Activated naive CD4-positive, alpha-beta T cell (primary cell): ENCODE measurements at places on chromosomes 2 and 18.

DNA sequence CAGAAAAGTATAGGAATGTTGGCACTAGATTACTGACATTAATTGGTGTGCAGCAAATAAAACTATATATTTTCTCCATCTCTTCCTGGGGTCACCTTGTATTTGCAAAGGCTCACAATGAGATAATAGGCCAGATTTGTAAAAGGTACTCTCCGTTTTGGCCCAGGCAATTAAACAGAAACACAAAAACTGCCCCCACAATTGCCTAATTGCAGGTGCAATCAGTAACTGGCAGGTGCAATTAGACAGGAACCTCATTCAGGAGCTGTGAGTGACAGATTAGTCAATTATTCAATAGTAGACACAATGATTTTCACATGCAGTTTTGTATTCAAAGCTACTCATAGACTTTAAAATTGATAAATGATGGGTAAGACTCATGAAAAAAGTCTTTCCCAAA lies 451.4 kb upstream of the ID2 start:
- no peak for DNase-seq

DNA sequence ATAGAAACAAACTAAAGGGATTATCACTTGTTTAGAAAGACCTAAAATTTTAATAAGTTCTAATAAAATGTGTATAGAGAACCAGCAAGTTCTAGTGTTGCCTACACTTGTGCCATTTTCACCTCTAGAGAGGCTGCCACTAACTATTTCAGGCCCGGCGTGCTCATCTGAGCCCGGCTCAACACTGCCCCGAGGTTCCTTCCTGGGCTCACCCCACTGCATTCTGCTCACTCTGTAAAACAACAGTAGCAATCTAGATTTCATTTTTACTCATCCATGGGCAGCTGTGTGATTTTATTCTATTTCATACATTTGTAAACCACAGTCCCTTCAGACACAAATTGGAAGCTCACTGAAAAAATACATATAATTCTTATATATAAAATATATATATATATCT lies 253.2 kb downstream of the L3MBTL4 start:
- DNase-seq, result no peak

- DNase-seq, result no peak
Measured at GRCh38 chr2:33437815-33438214, 38.6 kb upstream of the RASGRP3 start.

DNA sequence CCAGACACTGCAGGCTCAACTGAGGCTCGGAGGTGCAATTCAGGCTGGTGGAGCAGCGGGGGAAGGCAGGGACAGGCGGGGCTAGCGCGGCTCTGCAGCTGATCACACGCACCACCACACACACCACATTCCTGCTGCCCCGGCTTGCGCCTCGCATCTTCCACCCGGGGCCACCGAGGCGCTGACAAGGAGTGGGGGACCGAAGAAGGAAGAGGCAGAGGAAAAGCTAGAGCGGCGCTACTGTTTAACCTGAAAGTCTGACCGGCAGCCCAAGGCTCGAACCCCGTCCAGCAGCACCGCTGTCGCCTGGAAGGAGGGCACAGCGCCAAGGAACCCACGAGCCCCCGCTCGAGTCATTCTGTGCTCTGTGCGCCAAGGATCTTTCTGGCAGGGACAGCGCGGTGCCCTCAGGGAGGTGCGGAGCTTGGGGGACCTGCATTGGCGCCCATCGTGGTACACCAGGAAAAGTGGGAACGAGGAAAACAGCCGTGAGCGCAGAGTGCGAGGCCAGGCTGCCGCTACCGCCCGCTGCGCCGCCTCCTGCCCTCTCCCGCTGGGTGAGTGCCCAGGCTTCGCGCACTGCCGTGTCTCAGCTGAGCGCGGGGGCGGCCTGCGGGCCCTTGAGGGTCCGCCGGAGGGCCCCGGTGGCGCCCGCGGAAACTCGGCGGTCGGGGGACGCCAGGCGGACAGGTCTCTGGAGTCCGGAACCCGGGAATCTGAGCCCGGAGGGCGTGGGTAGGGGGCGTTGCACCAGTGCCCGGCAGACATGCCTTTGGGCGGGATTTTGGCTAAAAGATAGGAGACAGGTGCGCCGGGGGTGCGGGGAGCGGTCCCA lies 860 bp upstream of the KCNJ3 start:
- no peak for DNase-seq

GRCh38 chr2:12192762-12193161 lies 446.3 kb downstream of the LPIN1 start:
- no peak for DNase-seq

DNA sequence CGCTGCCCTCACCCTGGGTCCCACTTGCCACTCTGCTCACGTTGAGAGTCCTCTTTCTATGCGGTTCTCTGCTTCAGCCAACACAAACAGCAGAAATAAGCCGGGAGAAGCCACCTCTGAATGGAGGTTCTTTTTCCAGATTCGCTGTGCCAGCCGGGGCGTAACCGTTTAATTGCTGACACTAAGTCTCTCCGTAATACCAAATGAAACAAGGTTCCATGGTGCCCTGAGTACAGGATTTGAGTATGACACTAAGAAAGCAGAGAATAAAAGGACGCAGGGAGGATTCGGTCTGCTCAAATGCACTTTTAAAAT lies 37.6 kb downstream of the CTIF start:
- no peak for DNase-seq

- DNase-seq, result no peak
Measured at GRCh38 chr2:127622561-127623387, 23.2 kb upstream of the GPR17 start.

DNA sequence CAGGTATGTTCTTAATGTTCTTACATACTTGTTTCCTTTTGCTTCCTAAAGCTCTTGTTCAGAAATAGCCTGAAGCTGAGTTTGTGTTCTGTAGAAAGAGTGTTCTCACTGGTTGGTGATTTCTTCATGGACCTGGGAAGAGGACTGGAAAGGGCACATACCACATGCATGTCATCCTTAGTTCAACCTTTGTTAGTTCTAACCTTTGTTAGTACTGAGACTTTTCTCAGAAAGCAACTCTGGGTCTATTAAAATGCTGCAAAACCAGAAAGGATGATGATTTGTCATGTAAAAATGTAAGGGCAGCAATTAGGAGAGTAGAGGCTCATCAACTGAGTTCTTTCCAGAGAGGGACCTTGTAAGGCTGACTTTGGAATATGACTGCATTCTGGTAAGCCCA lies 2.5 kb upstream of the FAP start:
- DNase-seq, result no peak

DNA sequence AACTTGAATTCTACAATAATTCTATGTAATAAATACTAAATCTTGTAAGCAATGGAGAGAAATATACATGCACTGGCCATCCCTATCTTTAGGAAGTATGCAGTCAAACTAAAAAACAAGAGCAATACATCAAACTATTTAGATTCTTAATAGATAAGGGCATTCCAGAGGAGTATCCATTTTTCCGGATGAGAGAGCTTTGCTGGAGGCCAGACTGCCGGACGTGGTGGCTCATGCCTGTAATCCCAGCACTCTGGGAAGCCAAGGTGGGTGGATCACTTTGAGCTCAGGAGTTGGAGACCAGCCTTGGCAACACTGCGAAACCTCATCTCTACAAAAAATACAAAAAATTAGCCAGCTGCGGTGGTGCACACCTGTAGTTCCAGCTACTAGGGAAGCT lies 60.8 kb downstream of the KIF5C start:
- DNase-seq, result no peak

DNA sequence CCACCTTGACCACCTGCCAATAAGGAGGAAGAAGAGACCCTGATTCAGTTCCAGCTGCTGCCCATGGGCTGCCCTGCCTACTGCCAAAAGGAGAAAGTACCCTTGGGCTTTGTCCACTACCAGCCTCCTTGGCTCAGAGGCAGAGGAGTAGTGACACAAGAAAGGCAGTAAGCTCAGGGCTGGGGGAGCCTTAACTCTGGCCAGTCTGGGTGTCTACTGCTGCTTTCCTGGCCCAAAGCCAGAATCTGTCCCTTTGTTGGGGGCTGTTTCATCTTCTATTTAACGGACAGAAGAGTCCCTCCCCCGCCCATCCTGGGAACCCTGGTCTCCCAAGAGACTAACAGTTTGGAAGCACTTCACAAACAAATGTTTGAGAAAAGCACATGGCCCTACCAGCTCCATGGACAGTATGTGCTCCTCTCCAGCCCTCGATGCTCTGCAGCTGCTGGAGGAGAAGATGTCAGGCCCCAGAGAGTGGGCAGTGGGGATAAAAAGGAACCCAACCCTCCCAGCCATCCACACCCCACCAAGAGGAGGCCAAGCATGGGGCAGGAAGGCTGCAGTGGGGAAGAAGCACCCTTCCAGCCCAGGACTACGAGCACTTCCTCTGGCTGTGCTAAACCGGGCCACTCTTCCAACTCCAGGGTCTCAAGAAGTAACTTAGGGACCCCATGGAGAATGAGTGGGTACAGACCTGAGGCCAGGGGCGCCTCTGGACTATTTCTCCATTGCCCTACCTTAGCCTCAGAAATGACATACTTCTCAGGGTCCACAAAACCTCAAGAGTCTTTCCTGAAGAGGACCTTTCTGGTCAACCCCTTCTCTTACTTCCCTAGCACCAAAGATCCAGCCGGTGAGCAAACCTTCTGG lies 1.2 kb downstream of the ATG9A start:
- DNase-seq, result no peak

DNA sequence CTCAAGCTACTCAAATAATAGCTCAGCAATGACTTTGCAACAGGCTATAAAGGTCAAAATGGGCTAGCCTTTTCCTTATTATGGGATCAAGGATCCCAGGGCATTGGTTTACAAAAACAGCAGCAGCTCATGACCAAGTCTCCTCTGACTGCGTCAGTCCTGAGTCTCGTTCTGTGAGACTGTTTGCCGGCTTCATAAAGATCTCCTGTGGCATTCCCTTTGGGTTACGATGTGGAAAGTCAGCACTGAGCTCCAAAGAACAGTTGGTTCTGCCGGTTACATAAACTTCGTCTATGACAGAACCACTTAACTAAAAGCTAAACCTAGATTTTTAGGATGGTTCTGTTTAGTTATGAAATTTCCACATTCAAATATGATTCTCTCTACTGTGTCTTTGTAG lies 674.9 kb downstream of the ZEB2 start:
- no peak for DNase-seq

- no peak for DNase-seq
Measured at GRCh38 chr2:221535824-221536223, 36.3 kb downstream of the EPHA4 start.

DNA sequence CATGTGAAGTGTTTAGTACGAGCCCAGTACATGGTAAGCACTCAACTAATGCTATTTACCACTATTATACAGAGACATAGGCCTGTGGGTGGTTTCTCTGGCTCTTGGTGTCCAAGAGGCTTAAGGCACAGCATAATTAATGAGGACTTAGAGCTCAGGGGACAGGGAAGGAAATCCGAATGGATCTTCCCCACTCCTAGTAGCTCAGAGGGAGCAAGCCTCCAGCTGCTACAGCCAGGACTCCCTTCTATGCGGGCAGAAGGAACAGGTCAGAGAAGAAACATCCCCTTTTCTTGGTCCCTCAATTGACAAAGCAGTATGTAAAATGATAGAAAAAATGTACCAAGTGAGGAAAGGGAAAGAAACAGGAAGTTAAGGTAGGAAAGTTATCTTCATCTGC lies 261.3 kb upstream of the STON1 start:
- no peak for DNase-seq

DNA sequence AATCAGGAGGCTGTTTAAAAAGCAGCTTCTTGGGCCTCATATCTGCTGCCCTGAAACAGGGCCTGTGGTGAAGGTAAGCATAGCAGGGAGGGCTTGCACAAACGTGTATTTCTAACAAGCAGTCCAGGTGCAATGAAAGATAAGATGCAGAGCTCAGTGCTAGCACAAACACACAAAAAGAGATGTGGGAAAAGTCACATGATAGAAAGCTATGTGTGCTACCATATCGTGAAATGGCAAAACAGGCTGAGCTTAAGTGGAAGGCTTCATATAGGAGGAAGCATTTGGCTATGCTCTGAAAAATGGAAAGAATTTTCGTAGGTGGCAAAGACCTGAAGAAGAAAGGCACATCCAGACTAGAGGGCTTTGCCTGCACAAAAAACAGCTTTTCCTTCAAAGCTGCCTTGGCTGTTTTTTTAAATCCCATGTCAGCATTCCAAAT lies 10.2 kb downstream of the RSAD2 start:
- no peak for DNase-seq

GRCh38 chr2:221655300-221655699 lies 83.2 kb upstream of the EPHA4 start:
- DNase-seq, result no peak

- no peak for DNase-seq
Measured at GRCh38 chr18:21604671-21605070, 4.2 kb upstream of the ESCO1 start.

GRCh38 chr2:64804651-64805050 lies 150.9 kb upstream of the SERTAD2 start:
- DNase-seq, result no peak

DNA sequence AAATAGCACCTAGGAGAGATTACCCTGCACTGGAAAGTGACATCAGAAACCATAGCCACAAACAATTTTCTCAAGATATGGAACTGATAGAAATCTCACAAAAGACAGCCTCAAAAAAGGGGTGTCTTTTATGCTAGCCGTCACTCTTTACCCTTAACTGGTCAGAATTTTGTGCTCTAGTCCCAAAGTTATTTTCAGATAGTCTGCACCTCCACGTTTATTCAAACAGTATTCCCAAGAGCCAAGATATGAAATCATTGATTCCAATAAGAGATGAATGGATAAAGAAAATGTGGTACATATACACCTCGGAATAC lies 23.5 kb upstream of the PMAIP1 start:
- DNase-seq, result no peak

DNA sequence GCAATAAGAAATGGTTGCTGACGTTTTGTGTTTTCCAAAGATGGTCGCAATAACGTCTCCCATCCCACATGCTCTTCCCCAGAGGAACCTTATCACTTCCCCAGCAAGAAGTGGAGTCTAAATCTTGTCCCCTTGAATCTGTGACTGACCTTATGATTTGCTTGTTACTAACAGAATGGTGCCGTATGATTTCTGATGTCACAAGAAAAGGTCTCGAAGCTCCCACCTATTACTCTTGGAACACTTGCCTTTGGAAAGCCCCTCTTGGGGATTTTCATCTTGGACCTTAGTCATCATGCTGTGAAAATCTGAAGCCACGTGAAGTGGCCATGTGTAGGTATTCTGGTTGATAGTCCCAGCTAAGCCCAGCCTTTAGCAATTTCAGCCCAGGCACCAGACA lies 86.2 kb upstream of the GLS start:
- DNase-seq, result no peak

DNA sequence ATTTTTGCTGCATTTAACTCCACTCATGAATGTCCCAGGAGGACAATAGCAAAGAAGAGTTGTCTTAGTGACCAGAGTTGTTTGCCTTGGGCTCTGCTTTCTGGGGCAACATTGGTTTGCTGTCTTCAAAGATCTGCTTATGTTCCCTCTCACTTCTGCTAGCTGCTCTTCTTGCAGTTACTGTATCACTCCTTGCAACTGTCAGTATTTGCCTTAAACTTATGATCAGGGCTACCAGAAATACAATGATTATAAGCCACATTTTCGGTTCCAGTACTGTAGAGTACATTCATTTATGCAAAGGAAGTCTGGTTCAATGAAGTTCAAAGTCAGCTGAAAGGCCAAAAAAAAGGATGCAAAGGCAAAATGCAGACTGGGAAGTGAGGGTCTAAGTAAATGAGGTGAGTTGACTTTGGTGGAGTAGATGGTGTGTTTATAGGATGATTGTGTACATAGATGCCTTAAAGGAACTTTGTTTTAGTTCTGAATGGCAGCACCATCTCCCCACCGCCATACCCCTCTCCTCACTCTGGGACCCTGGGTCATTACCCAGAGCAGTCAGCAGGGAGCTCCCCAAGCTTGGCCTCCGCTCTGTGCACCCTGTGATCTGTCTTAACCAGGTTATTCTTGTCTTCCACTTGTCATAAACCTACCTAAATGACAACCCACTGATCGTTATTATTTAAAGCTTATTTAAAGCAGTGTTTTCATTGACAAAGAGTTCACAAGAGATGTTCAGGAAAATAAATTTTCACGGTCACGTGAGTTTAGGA lies 236.0 kb downstream of the DOK6 start:
- no peak for DNase-seq
